ENCODE measurements at places on chromosomes 6 and 20.

DNA sequence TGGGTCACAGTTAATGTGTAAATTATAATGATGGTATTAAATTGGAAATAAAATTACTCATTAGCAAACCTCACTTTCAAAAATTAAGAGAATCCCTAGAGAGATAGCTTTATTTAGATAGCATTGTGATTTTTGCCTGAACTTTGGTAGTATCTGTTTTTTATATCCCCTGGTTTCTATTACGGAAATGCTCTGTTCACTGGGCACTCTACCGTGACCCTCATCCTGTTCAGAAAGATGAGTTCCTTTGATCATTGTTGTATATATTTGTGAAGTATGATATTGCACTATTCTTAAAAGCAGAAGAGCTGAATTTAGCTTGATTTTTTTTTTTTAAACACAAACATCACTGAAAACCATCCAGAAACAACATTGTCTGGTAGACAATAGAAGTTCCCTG, 1143.8 kb upstream of the MAP3K7 start:
- DNase-seq, result no peak

DNA sequence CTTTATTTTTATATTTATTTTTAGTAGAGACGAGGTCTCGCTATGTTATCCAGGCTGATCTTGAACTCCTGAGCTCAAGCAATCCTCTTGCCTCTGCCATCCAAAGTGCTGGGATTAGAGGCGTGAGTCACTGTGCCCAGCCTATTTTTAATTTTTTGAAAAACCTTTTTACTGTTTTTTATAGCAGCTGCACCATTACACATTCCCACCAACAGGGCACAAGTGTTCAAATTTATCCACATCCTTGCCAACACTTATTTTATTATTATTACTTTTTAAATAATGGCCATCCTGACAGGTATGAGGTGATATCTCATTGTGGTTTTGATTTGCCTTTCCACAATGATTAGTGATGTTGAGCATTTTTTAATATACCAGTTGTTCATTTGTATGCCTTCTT, 42.5 kb downstream of the PACSIN1 start:
- no peak for DNase-seq

DNA sequence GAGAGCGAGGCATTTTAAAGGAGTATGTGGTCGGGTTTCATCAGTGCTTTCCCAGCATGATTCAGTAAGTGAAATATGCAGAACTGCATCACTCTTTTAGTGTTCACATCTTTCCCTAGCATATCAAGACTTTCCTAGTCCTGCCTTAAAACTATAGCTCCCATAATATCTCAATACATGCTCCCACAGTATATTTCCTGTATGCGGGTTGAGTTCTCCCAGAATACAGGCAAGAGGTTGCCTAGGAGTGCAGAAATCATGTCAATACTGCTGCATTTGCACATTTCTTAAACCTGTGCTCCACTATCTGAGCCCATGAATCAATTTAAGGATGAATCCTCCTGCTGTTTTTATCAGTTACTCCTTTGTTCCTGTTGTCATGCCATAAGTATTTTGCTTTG, 386.6 kb upstream of the SLC35B3 start:
- no peak for DNase-seq

DNA sequence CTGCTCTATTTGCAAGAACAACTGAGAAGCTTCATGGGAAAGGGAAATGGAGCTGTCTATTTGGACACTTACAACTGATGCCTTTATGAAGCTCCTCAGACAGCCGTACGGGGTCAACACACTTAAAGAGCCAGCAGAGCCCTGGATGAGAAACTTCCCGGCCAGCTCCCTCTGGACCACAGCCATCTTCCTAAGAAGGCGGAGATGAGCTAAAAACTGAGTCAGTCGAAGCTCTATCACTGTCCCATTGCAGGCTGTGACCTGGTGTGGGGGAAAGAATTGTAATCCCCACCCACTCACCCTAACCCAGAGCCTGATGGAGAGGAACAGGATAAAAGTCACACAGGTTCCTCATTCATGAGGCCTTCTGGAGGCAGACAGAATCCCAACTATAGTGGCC, 360.4 kb upstream of the JARID2 start:
- DNase-seq, result no peak

DNA sequence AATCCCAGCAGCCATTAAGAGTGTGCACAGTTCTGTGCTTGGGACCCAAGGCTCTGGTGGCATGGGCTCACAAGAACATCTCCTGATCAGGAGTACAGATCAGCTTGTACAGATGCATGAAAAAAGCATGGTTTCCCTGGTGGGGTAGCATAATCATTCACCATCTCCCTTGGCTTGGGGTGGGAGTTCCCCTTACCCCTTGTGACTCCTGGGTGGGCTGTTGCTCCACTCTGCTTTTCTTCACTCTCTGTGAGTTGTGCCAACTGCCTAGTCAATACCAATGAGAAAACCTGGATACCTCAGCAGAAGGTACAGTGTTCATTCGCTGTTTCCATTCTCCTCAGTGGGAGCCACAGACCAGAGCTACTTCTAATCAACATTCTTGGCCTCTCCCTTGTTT, 13.6 kb upstream of the HLA-DQB1 start:
- DNase-seq, result no peak

DNA sequence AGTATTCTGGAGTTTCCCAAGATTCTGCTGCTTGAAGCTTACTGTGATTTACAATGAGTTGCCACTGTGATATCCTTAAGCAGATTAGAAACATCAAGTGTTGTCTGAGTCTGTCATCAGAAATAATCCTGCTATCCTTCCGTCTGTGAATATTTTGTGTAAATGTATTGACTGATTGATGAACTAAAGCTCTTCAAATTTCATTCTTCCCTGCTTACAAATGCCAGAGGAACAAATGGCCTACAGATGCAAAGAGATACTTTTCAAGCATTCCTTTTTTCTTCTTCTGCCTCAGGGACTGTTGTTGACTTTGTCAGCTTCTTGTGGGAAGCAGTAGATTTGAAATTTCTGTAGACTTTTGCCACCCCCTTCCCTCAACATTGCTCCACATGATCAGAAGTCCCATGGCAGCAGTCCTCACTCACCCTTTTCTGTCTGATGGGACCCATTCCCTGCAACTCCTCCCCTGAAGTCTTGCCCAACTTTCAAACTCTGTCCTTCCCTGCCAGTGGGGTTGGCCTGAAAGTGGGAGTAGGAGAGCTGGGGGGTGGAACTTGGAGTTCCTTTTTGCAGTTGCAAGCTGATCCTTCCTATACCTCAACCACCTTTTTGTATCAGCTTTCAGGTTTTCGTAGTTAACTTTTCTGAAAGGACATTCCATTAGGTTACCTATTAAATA, 38.5 kb upstream of the MLIP start:
- DNase-seq, result no peak

GRCh38 chr20:39146394-39146793, 184.2 kb downstream of the DHX35 start:
- no peak for DNase-seq

DNA sequence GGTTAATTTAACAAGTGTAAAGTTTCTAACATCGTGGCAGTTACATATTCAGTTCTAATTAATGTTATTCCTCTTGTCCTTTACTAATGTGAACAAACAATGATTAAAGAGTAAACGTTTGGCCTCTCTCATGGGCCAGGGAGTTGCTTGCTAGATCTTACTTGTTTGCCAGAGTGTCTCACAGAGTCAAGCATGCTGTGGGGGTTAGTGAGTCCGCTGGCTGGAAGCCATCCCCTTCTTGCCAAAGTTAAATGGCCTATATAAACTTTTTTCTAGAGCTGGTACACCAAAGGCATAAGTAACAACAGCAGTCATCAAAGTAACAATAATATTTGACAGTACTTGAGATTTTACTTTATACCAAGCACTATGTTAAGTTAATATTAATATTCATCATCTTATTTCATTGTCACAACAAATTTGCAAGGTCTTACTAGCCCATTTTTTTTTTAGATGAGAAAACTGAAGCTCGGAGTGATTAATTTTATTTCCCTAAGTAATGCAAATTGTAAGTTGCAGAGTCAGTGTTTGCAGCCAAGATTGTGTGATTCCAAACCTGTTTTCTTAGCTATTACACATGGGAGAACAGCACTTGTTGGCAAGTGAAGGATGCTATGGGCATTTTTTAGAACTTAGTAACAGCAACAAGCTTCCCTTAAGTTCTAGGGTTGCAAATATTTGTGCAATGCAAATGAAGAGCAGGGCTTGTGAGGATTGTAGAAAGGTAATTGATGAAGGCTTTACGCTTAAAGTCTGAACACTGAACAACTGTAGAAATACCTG, 224.5 kb downstream of the RFPL4B start:
- no peak for DNase-seq
